ENCODE measurements at places on chromosomes 12 and 14.

DNA sequence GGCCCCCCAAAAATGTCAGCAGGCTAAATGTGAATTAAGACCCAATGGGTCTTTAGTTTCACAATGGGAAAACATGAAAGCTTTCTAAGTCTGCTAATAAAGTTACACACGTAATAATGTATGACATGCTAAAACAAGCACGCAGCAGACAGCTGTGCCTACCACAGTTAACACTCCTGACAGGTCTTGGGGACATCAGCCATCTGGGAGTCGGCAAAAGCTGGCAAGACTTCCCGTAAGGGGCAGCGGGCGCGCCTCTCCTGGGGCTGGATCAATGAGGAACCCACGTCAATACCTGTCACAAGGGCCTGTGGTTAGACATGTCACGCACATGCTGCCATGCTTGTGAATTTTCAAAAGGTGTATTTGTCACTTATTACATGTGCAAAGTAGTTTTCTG is 45.0 kb downstream of the ACTN1 start:
- DNase-seq, result no peak

GRCh38 chr12:1099158-1099557 is 108.1 kb downstream of the ERC1 start:
- DNase-seq, result no peak

GRCh38 chr12:106332536-106332935 is 25.0 kb upstream of the POLR3B start:
- DNase-seq, result no peak

DNA sequence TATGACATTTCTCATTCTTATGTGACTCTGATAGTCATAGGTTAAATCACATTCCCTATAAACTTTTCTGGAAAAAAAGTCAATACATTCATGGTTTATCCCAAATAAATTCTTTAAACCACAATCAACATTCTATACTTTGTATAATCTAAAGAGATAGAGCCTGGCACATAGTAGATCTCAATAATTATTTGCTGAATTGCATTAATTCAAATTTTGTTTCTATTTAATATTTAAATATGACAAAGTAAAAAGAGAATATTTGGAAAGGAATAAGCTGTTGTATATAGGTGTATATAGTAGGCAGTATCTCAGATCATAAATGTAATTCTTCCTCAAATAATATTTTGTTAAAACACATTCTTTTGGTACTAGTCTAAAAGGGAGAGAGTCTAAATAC is 102.2 kb upstream of the USP15 start:
- DNase-seq, result no peak

DNA sequence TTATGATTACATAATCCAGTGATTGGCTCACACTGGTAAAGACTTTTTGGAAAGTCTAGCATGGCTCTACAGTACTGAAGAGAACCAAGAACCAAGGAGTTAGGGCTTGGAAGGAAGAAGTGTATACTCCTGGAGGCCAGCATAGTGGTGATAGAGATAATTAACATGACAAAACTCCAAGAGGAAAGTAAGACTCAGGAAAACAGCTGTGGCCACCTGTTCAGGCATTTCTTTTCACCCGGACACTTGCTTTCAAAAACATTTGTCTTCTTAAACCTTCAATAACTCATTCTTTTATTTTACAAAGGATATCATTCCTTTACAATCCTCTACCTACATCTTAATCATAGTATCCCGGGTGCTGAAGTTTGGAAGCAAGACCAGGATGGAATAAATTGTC is 50.9 kb downstream of the KLHL28 start:
- DNase-seq, result no peak

DNA sequence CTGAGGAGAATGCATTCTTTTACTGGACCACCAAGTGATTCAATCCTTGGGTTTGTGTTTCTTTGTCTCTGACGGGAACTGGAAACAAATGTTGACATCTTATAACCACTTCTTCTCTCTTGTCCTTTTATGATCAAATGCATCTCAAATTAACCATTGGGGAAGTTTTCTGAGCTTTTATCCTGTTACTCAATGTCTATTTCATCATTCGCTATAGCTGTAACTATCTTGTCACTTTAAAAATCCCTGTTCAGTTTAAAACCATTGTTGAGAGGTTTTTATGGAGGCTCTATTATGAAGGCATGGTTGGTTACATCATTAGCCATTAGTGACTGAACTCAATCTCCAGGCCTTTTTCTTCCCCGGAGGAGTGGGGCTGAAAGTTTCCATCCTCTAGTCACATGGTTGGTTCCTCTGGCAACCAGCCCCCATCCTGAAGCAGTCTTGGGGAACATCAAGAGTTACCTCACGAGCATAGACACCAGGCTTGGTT is 2.7 kb upstream of the CLEC6A start:
- DNase-seq, result no peak

DNA sequence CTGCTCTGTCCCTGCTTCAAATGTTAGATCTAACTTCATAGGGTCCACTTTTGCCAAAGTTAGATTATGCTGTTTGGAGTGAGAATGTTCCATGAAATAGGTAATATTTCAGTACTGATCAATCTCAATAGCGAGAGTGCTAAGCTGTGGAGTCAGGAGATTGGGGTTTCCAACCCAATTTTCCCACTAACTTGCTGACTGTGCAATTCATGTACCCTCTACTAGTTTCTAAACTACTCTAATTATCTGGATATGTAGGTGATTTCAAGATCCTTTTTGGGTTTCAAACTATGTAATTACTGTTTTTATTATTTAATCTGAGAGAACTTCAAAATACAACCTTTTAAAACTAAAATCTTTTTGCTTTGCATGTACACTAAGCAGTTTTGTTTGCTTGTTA is 45.9 kb downstream of the GPR137C start:
- no peak for DNase-seq

- DNase-seq, result no peak
Measured at GRCh38 chr14:58131386-58131785, 20.6 kb downstream of the ARMH4 start.

DNA sequence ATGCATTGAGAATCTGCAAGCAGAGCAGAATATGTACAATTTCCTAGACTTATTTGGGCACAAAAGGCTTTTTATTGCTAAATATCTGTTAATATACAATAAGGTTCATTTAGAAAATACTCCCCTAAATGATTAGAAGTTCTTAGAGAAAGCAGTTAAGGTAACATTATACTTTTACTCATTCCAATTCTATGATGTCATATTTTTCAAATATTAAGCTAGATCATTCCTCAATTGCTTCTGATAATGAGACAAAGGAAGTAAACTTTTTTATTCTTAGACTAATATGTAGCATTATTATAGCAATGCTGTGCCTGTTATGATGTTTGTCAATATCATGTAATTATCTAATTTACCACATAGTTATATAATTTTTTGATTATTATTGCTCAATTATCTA is 447.0 kb downstream of the SLC16A7 start:
- no peak for DNase-seq

DNA sequence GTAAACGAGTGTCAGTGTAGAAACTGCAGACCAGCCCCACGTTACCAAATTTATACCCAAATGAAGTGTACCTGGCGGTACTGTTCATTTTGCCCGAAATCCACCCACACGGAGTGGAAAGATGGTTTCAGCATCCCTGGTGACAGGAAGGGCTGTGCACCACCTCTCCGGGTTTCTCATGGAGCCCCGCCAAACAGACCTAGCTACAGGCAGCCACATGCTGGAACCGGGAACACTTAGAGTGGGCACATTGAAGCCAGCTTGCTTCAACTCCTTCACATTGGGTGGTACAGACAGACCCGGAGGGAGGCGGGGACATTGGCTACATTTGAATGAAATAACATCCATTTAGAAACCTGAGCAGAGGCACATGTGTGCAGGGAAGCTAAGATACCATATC is 84.4 kb downstream of the PPP2R5C start:
- no peak for DNase-seq

GRCh38 chr14:63426838-63427352 is 108.2 kb upstream of the GPHB5 start:
- no peak for DNase-seq

GRCh38 chr14:31124197-31124596 is 83.4 kb downstream of the HECTD1 start:
- no peak for DNase-seq

GRCh38 chr12:22481547-22482104 is 62.7 kb downstream of the C2CD5 start:
- DNase-seq, result no peak

GRCh38 chr14:33676135-33676566 is 274.7 kb downstream of the EGLN3 start:
- peak; percentile 9 for DNase-seq

DNA sequence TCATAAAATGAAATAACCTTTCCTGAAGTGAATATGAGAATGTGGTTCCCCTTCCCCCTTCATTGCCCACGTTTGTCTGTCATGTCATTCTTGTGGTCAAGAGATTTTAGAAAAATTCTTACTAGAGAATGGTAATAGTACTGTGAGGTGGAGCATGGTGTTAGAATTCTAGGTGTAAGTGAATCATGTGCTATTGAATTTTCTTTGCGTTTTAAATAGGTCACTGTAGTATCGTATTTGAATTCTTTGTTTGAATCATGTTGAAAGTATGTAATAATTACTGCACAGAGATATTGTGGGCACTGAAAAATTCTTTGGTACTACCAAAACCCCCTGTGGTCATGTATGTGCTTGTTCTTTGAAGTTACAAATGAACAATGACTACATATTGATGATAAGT is 49.9 kb downstream of the FUT8 start:
- DNase-seq, result no peak

GRCh38 chr12:24839268-24839791 is 109.6 kb downstream of the BCAT1 start:
- DNase-seq, result no peak

- DNase-seq, result no peak
Measured at GRCh38 chr14:75807667-75808360, 146.8 kb downstream of the TTLL5 start.

- no peak for DNase-seq
Measured at GRCh38 chr14:36493761-36494160, 26.3 kb downstream of the NKX2-1 start.

DNA sequence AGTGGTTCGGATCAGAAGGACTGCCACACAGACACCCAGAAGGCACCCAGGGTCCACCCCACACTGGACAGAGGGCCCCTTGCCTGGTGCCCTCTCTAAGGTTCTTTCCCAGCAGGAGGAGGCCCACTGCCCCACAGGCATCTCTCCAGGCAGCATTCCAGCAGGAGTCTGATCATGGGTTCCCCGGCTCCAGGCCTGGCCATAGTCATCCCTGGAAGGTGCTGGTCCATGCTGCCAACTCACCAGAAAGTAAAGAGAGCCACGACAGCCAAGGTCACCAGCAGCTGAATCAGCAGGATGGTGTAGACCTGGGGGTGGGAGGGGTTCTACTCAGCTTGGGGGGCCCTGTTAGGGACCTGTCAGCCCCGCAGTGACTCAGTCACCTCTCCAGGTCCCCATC is 6.4 kb downstream of the FAIM2 start:
- no peak for DNase-seq

GRCh38 chr12:81245458-81245857 is 167.6 kb downstream of the ACSS3 start:
- no peak for DNase-seq

DNA sequence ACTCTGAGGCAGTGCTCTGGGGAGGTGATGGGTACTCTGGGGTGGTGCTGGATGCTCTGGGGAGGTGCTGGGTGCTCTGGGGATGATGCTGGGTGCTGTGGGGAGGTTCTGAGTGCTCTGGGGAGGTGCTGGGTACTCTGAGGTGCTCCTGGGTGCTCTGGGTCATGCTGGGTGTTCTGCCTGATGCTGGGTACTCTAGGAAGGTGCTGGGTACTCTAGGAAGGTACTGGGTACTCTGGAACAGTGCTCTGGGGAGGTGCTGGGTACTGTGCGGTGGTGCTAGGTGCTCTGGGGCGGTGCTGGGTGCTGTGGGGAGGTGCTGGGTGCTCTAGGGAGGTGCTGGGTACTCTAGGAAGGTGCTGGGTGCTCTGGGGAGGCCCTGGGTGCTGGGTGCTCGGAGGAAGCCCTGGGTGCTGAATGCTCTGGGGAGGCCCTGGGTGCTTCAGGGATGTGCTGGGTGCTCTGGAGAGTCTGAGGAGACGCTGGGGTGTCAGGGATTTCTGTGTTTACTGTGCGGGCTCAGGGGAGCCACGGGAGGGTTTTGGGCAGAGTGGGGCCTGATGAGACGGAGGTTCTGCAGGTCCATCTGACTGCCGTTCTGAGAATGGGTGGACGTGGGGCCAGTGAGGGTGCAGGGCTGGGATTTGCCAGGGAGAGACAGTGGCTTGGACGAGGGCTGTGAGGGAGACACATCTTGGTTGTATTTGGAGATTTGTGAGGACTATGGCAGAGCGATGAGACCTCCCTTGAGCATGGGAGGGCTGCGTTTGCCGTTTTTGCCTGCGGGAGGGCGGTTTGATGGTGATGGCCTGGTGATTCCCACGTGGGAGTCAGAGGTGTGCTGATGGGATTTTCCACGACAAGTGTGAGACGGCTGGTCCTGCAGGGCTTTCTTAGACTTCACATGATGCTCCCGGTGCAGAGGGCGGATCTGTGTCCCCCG is 30.0 kb downstream of the MMP17 start:
- no peak for DNase-seq

GRCh38 chr14:104136472-104137296 is 1.7 kb upstream of the KIF26A start:
- DNase-seq, result no peak

- no peak for DNase-seq
Measured at GRCh38 chr14:40656311-40656710, 950.4 kb upstream of the LRFN5 start.

- DNase-seq, result no peak
Measured at GRCh38 chr14:20333494-20333841, 389 bp upstream of the CCNB1IP1 start.

GRCh38 chr12:42299392-42300308 is 26.2 kb downstream of the ZCRB1 start:
- DNase-seq, result no peak

All from NCI-H2081 treated with DMSO at 0.1 percent for 48 hours (cell line).